ENCODE measurements at places on chromosomes 5 and 9.

DNA sequence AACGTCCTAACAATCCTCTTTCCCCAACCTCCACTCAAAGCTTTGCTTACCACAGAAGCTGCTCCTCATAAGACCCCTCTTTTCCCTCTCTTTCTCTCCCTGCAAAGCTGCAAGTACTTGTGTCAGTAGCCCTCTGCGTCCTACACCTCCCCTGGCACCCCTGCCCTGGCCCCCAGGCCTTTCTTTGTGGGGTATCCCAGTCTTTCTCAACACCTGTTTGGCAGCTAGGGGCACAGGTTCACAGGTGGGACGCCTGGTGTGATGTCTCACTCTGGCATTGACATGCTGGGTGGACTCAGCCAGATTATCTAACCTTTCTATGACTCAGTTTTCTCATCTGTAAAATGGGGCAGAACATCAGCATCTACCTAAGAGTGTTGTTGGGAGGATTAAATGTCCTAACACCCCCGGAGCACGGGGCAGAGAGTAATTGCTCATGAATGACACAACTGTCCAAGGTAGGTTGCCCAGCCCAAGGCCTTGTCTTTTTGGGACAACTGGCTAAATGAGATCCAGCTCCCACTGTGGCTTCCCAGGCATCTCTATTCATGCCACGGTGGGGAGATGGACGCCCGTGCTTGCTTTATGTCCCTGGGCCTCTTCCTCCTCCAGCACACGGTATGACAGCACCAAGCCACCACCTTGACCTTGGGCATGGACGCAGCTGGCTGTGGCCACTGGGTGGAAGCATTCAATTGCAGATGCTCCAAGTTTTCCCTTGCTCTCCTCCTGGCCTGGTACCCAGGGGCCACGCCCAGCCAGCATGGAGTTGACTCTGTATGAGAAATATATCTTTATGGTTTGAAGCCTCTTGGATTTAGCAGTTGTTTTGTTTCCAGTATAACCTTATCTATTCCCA is 190.4 kb downstream of the RGS3 start:
- no peak for DNase-seq

GRCh38 chr5:154319736-154320135 is 126.1 kb upstream of the SAP30L start:
- DNase-seq: no peak

- DNase-seq: no peak
Observed at GRCh38 chr5:112583166-112583565, 154.5 kb upstream of the APC start.

- no peak for DNase-seq
Observed at GRCh38 chr5:92455011-92455410, 1071.9 kb upstream of the ARRDC3 start.

DNA sequence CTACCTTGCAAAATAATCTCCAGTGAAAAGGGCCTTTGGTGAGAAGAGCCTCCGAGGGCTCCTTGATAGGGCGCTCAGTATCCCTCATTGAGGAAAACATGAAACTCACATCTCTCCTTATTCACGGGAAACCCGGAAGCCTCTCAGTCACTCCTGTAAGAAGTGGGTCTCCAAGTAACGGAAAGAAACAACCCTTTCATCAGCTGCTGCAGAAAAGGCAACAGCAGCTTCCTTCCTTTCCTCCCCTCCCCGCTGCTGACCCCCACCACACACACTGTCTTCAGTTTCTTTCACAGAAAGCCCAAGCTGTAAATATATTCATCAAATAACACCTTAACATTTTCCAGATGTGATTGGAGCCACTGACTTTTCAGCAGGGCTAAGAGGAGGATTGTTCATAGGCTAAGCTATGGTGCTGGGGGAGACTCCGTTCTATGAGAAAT is 81.4 kb downstream of the C9orf152 start:
- no peak for DNase-seq

- no peak for DNase-seq
Observed at GRCh38 chr5:38650946-38651345, 94.5 kb upstream of the LIFR start.

- no peak for DNase-seq
Observed at GRCh38 chr5:170848033-170848432, 13.8 kb upstream of the RANBP17 start.

- DNase-seq: no peak
Observed at GRCh38 chr5:141003031-141003430, 36.8 kb downstream of the PCDHAC2 start.

- DNase-seq: no peak
Observed at GRCh38 chr5:537621-538071, 13.4 kb upstream of the SLC9A3 start.

- DNase-seq: no peak
Observed at GRCh38 chr9:72650206-72650605, 128.8 kb downstream of the TMC1 start.

DNA sequence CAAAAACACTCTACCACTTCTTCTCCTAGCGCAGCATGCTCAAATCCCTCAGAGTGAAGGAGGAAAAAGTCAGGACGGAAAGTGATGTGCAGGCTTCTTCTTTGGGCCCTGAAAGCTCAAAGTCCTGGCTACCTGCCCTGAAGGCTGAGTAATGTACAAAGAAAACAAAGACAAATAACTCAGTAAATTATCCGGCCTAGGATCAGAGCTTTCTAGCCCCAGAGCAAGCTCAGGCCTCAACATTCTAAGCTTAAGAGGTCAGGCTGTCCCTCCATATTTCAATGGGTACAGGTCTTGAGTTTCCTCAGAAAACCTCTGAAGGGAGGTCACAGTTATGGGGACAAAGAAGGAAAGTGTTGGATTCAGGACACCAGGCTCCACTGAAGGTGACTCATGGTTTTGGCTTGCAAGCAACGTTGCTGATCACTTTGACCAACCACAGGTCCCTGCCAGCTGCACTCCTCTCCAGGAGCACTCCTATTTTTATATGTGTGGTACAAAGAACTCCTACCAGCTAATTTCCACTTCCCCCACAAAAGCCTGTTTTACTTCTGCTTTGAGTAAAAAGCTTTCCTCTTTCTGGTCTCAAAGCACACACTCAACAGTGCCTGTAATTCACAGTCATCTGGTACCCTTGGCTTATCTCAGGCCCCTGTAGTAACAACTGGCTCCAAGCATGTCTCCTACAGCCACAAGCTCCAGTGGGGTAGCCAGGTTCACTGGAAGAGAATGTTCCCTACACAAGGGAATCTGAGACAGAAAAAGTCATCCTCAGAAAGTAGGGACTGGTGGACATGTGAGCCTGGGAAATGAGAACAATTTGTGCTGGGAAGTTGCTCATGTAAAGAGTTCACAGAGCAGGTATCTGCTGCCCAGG is 115.7 kb downstream of the UGCG start:
- DNase-seq: peak; percentile 96

DNA sequence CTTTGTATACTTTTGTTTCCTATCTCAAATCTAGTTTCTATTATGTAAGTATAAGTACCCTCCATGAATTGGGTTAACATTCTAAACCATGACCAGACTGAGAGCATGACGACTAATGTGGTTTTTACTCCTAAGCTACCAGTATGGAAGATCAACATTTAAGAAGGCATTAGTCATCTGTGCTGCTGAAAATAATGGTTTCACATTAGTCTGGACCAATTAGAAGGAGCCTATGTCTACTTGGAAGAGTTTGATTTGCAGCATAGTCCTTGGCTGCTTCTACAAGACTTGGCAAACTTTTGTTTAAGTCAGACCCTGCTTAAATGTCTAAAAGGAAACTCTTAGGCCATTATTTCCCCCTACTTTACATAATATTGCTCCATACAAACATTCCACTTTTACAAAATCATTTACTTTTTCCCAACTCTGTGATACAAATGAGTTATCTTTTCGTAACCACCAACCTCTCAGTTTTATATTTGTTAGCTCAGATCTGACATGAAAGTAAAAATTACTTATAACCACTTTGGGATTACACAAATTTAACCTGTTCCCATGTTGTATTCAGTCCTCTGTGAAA is 186.7 kb downstream of the COMMD10 start:
- no peak for DNase-seq
